ENCODE measurements at places on chromosomes 6 and 20. TPM values are rescaled to one million over a fixed set of nuclear protein-coding genes. Genes with fewer than 3 reads are reported as not detected.

The SEC23B gene
- total RNA-seq = 81.9 TPM

The ULBP1 gene
- 2.8 TPM for total RNA-seq

The TBXT gene
- not detected for total RNA-seq

The LRRN4 gene
- not detected for total RNA-seq

The RGS17 gene
- total RNA-seq = not detected

The SYNDIG1 gene
- not detected for total RNA-seq

The NHLRC1 gene
- total RNA-seq = 0.19 TPM

The DEF6 gene
- 75.7 TPM for total RNA-seq

The SLC44A4 gene
- total RNA-seq = 0.30 TPM

The IMPG1 gene
- not detected for total RNA-seq

The SNAI1 gene
- total RNA-seq = 0.82 TPM

The CCN5 gene
- not detected for total RNA-seq

The KCNB1 gene
- not detected for total RNA-seq

GRCh38 chr6:382883-383810 lies 8.4 kb upstream of the IRF4 start:
- no peak for DNase-seq

- DNase-seq = no peak
Measured at GRCh38 chr6:80142586-80142985, 36.1 kb downstream of the BCKDHB start.

DNA sequence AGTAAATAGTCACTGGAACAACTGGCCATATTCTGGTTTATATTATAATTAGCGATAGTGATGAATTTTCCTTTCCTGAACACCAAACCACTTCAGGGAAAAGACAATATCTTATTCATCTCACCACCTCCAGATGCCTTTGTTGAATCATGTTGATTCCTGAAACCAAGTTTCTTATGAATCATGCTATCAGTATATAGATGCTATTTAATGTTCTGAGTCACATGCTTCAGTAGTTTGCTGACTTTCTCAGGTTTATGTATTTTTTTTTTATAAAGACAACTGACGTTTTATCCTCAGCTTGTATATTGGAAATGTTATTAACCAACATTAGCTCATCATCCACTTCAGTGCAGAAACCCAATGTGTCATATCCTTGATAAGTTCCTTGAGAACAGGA lies 710.2 kb upstream of the POU3F2 start:
- DNase-seq = no peak

- DNase-seq = peak; percentile 16
Measured at GRCh38 chr20:5080384-5080877, 39.3 kb downstream of the PCNA start.

DNA sequence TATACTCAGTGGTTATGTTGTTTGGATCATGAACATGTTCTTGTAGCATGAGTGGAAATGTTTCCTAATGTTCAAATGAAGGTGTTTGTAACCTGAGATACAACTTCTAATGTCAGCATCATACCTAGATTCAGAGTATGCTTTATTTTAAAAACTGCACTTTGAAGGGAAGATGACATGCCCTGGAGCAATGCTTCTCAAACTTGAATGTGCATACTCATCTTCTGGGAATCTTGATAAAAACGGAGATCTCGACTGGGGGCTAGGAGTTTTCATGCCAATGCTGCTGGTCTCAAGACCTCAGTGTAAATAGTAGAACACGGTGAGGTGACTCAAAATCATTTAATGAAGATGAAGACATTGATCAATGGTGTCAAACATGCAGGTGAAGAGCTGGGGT lies 440.0 kb upstream of the NOX3 start:
- no peak for DNase-seq

DNA sequence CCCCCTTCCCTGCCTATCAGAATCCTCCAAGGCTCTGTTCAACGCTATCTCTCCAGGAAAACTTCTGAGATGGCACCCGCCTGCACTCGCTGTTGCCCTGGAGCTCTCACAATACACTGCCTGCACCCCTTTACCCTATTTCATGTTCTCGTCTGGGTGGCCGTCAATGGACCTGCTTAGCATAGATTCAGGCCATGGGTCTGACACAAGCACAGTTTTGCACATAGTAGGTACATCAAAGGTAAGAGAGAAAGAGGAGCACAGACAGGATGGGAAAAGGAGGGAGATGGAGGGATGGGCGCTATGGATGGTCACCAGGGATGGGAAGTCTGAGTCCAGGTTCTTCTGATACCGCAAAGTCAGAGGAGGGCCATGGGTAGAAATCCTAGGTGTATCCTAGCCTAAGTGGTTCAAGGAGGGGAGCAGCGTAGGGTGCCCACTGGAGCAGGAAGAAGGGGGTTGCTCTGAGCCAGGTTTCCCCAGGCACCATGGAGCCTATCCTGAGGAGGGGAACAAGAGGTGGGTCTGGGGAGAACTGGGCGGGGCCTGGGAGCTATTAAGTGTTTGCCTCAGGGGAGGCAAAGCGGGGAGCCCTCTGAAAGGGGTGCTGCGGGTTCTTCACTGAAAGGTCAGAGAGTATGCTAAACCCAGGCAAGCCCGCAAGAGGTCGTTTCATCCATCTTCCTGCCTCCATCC lies 89.3 kb downstream of the MRPL14 start:
- DNase-seq = no peak

- DNase-seq = no peak
Measured at GRCh38 chr6:158272324-158272723, 39.9 kb upstream of the TULP4 start.

DNA sequence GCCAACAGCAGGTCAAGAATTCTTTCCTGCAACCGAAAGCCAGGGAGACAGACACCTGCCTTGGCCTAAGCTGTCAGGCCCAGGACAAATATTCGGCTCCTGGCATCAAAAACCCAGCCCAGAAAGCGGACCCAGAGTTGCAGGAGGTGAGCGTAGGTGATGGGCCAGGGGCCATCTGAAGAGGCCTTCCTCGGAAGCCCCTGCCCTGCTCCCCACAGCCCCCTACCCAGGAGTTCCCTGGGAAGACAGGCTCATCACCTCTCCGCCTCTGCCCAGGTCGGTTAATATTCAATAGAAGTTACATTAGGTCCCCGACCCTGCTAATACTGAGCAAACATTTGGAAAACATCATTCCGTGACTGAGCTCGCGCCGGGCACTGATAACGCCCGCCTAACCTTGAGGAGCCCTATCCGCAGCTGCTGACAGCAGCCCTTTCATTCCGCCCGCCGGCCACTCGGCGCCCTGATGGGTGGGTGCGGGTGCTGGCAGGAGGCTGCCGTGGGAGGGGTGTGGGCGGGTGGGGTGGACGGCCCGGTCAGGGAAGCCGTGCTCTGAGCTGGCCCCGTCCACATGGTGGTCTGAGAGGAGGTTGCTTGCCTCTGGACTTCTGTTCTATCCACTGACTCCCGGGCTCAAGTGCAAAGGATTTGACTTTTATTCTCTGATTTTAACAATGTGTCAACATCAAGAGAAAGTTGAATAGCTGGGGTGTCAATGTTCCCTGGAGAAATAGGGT lies 55.7 kb downstream of the HNF4A start:
- DNase-seq = no peak

- DNase-seq = no peak
Measured at GRCh38 chr20:60485012-60485760, 527.0 kb downstream of the CDH26 start.

DNA sequence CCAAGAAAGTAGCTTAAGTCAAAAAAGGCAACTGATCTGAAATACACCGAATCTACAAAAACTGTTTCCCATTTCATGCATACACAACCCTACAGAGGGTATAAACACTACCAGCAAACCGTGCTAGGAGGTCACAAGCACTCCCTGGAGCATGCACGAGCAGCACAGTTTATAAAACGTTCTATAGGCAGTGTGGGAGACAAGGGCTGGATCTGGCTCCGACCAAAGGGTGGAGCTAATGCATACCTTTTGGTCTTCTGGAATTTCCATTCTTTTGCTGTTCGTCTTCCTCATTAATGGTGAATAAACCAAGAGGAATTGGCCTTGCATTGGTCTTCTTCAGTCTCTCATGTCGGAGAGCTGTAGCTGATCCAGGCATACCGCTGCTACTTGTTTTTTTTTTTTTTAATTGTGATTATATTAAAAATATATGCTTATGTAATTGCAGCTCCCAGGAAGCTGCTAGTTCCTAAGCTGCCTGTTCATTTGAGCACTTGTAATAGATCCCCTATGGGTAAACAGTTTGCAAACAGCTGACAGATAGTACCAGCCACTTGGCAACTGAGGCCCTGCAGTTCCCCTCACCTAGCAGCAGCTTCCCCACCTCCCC lies 24.5 kb downstream of the MAP7 start:
- no peak for DNase-seq

- no peak for DNase-seq
Measured at GRCh38 chr6:150298030-150298380, 70.8 kb upstream of the IYD start.

GRCh38 chr6:56288347-56288746 lies 41.0 kb upstream of the COL21A1 start:
- no peak for DNase-seq

- DNase-seq = no peak
Measured at GRCh38 chr20:48184229-48184628, 398.9 kb upstream of the SULF2 start.

- DNase-seq = peak; percentile 3
Measured at GRCh38 chr6:53805725-53806124, 10.9 kb downstream of the LRRC1 start.

DNA sequence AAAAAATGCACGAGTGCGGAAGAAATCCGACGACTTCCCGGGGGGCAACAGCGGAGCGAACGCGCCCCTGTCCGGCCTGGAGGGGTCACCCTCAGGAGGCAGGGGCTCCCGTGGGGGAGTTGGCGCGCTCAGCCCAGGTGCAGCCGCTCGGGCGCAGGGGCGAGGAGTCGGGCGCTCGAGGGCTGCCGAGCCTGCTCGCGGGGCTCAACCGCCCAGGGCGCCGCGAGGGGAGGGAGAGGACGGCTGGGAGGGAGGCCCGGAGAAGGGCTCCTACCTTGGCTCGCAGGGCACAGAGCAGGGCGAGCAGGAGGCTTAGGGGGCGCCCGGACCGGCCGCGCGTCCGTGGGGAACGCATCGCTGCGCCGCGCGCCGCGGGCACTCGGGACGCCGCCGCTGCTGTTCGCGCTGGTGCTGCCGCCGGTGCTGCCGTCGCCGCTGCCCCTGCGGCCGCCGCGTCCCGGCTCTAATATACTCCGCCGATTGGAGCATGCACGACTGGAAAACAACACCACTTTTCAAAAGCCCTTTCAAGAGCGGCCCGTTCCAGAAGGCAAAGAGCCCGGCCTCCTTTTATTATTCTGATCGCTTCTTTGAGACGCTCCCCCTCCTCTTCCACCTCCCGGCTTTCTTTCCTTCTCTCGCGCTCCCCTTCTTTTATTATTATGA lies 490 bp downstream of the JAG1 start:
- DNase-seq = peak; percentile 24

GRCh38 chr20:19419396-19419795 lies 207.0 kb downstream of the SLC24A3 start:
- DNase-seq = no peak

GRCh38 chr6:53005663-53006250 lies 10.7 kb upstream of the GSTA4 start:
- DNase-seq = no peak

- DNase-seq = no peak
Measured at GRCh38 chr6:168678588-168678987, 237.6 kb downstream of the SMOC2 start.

DNA sequence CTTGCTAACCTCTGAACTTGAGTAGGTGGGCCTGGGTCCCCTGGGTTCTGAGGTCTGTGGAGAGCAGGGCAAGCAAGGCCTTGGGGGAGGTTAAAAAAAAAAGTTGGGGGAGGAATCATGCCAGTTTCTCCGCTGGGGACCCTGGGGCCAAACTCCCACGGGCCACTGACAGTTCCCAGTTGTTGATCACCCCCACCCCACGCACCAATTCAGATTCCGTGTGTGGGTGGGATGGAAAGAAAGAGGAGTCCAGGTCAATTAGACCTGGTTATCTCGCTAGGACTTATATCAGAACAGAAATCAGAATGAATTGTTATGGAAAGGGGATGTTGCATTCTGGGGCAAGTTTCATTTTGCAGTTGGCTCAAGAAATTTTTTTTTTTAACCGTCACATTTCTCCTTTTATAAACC lies 46.7 kb upstream of the SUPT3H start:
- DNase-seq = no peak

DNA sequence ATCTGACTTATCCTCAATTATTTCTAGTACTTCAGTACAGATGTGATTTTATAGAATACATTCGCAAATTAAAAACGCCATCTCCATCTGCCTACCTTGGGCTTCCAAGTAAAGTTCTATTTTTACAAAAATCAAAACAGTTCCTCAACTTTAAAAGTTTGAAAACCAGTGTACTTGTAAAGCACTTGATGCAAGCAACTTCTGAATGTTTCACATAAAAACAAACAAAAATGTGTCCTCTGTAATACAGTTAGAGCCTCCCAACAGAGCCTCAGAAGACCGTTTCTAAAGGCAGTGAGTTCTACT lies 384 bp upstream of the MANEA start:
- no peak for DNase-seq

DNA sequence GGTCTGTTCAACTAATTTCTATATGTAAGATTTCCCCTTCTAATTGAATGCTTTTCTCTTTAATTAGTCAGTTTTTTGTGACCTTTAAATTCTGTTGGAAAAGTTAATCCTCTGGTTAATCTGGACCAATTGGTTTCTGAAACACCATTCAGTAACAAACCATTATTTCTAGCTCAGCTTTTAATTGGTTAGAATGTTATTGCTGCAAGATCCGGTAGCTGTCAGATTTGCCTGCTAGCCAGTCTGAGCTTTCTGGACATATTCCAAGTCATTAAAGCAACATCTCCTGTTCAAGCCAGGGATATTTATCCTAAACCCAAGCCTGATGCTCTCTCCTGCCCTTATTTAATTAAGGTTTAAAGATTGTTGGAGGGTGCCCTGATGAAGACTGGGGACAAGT lies 55.1 kb upstream of the FBXL4 start:
- no peak for DNase-seq

DNA sequence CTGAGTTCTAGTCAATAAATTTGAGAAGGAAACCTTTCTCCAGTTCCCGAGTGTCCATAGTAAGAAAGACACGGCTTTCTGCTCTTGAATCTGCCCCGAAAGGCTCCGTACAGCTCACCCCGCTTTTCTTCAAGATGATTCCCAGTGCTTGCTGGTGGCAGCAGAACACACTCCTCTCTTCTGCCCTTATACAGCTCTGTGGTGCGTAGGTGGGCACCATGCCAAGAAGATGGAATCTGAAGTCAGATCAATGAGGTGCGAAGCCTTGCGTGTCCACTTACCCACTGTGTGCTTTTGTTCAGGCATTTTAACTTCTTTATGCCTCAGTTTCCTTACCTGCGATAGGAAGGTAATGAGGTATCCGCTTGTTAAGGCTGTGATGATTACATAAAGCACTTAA lies 142.2 kb downstream of the WDR27 start:
- no peak for DNase-seq

GRCh38 chr6:46175976-46176375 lies 5.2 kb upstream of the ENPP5 start:
- DNase-seq = no peak

- no peak for DNase-seq
Measured at GRCh38 chr6:47041741-47042140, 391 bp downstream of the ADGRF1 start.

Data from activated naive CD8-positive, alpha-beta T cell treated with anti-CD3 and anti-CD28 coated beads for 36 hours (primary cell).